ENCODE measurements at places on chromosomes 2 and 18. TPM values are rescaled to one million over a fixed set of nuclear protein-coding genes. Genes with fewer than 3 reads are reported as not detected.

DNA sequence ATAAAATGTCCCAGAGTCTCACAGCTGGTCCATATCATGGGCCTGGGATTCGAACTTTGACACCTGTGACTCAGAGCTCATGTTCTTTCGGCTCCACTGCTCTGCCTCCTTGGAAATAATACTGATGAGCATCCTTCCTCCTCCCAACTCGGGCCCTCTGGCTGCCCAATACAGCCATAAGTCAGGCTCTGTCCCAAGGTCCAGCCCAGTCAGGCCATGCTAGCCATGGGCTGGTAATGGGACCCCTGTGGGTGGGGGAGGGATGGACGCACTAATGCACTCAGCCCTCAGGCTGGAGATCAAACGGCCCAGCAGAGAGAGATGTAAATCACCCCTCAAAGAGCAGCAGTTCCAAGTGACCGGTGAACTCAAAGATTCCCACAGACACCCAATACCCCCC lies 61.1 kb downstream of the DDX1 start:
- no peak for DNase-seq

- DNase-seq = no peak
Observed at GRCh38 chr18:21183670-21184069, 58.4 kb upstream of the GREB1L start.

- DNase-seq = no peak
Observed at GRCh38 chr2:239178954-239179353, 221.9 kb downstream of the HDAC4 start.

Gene STON1
- total RNA-seq = 1.4 TPM

Gene RND3
- 15.0 TPM for total RNA-seq

Measured in HCT116 (cell line).